Activated T-cell treated with anti-CD3 and anti-CD28 coated beads, Interleukin-2, amount 50 U/mL, for 24 hours (primary cell): ENCODE measurements at places on chromosomes 13 and 19.

- DNase-seq: no peak
Measured at GRCh38 chr13:53215563-53215962, 186.9 kb downstream of the OLFM4 start.

GRCh38 chr19:45296355-45296754 lies 26.3 kb downstream of the CKM start:
- DNase-seq: no peak

DNA sequence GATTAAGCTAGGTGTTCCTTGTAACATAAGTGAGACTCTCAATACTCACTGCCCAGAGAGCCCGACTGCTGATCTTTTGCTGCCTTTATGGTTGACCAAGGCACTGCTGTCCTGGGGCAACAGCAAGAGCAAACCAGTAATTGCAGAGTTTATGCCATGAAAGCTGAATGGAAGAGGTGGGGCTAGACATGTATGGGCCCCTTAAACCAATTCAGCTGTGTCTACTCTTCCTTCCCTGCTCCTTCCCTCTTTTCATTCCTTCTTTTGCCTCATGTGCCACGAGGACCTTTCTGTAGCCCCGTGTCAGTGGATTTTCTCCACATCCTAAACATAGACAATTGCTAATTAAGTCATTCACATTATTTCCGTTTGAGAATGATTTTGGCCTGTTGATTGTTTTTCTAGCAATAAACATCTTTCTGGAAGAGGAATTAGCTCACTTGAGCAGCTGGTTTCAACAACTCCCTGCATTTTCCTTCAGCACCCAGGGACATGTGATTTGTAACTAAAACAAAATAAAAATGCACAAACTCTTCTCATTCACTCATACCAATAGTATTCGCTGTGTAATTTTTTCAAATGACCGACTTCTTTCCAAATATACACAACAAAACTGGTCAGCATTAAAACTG lies 40.5 kb downstream of the RAP2A start:
- DNase-seq: no peak

DNA sequence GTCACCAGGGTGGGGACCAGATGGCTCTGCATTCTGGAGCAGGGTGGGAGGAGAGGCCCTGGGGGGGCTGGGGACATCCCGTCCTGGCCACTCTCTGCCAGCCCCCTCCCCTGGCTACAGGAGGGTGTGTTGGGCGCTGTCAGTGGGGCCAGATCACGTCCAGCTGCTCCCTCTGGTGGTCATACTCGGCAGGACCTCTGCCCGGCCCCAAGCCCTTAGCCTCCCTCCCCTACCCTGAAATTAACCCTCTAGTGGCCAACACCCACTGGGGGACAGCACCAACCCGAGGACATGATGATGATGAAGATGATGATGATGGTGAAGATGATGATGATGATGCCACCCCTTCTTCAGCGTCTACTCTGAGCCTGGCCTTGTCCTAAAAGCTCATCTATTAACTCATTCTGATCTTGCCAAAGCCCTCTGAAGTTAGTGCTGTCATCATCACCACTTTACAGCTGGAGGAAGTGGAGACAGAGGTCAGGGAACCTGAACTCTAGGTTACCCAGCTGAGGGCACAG lies 590 bp upstream of the LGI4 start:
- DNase-seq: peak; percentile 81

DNA sequence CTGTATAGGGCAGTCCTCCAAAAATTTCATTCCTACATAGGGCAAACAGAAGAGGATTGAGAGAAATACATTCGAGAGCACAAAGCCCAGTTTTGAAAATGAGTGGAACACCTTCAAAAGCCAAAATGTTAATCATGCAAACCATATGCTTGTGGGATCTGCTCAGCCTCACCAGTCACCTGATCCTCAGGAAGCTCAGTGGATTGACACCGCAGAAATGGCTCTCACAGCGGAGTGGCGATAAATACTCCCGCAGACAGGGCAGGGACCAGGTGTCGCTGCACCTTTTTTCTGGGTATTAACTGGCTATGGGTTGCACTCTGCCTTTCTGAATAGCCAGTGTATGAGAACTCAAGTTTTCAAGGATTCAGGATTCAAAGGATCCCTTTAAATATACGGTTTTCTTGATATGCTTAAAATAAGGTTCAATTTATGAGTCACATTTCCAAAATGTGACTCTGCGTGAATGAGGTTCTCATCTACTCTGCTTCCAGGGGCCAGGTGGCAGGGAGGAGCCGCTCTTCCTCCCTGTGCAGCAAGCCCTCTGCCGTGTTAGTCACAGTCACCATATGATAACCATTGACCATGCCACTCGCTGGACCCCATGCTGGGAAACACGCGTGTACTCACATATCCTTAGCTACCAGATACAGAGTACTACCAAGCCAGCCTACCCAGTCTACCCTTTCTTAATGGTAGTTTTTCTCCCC lies 18.3 kb upstream of the DHRS12 start:
- peak; percentile 56 for DNase-seq

DNA sequence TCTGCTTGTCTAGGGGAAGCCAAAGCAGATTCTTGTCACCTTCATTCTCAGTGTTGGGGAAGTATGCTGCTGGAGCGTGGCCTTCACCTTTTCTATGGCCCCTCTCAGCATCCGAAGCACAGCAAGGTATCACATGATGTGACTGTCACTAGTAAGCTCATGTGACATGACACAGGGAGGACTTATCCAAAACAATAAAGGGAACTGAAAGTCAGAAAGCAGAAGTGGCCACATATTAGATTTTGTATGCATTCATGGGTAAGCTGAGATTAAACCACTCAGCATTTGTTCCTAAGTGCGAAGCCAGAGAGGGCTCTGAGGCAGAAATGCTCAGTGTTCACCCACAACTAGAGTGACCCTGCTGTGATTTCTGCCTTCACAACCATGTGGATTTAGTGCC lies 72.8 kb upstream of the PCDH8 start:
- no peak for DNase-seq

GRCh38 chr13:103188713-103189326 lies 122.6 kb upstream of the SLC10A2 start:
- no peak for DNase-seq
